ENCODE measurements at places on chromosomes 1 and 21.
A peak's percentile ranks its signal among the peaks of the same experiment; 100 is the strongest.

- no peak for DNase-seq
Measured at GRCh38 chr1:113881661-113882060, 5.7 kb downstream of the BCL2L15 start.

- no peak for DNase-seq
Measured at GRCh38 chr1:155134880-155135414, 705 bp upstream of the SLC50A1 start.

DNA sequence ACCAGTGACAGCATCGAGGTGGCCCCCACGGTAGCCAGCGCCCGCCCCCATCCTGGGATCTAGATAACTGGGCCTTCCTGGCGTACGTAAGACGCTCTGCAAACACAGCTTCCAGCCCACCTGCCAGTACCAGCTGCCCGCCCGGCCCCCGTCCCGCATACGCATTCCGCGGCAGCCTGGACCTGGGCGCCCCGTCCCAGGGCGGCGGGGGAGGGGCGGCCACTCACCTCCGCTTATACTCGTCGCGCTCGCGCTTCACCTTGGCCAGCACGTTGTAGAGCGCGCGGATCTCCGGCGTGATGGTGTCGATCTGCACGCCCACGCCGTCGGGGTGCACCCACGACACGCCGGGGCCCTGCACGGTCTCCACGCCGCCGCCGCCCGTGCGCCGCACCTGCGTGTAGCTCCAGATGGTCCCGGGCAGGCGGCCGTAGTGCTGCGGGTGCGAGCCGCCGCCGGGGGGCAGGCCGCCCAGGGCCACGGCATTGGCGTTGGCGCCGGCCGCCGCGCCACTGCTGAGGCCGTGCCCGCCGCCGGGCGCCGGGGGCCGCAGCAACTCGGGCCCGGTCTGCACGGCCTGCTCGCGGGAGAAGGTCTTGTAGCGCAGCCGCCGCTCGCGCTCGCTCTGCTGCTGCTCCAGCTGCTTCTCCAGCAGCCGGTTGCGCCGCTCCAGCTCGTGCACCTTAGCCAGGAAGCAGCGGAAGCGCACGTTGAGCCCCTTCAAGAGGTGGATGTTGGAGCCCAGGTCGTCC lies 859 bp downstream of the IFFO2 start:
- DNase-seq: peak; percentile 46

DNA sequence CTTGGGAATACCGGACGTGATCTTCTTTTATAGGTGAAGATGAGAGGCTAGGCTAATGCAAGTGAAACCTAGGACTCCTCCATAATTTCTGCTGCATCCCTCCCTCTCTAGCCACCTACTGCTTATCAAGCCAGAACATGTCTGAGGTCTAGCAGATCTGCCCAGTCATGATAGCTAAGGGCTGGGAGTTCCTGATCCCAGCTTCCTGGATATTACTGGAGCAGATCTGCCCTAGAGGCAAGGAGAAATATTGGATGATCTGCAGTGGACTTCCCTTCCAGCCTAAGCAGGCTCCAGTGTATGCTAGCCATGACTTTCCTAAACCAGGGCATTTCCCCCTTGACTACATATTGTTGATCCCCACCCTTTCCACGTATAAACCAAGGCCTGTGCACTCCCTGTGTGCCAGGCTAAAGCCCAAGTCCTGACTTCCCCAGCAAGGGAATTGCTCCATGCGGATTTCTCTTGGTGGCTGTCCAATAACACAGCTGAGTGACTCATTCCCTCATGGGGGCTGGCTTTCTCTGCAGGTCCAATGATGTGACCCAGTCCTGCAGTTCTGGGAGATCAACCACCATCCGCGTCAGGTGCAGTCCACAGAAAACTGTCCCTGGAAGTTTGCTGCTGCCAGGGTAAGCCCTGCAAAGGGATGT lies 15.5 kb upstream of the SARS1 start:
- DNase-seq: no peak

DNA sequence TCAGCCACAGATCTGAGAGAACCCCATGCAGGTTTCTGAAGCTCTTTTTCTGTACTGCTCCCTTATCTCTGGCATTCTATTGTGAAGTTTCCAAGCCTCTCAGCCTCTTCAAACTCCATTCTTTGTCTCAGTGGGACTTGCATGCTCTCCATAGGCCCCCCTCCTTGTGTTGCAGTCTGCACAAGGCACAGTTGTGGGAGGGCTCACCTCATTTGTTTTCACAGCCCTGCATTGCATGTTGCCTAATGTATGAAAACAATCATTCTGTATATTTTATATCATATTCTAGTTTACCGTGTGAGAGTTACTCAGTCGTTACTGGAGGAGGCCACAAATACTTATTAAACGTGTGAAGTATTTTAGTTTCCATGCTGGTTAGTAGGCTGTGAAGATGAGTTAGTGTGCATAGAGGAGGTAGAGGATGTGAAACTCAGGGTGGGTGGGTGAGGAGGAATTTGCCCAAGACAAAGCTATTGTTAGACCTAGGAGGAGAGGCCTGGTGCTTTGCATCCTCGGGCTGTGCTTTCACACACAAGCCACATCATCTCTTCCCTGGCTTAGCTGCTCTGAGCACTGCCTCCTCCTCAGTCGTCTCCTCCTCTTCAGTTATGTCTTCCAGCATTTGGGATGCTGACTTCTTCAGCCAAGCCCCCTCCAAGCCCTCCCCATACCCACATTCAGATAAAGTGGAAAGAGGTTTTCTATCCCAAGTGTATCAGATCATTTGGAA lies 7.8 kb upstream of the CHI3L2 start:
- DNase-seq: no peak

DNA sequence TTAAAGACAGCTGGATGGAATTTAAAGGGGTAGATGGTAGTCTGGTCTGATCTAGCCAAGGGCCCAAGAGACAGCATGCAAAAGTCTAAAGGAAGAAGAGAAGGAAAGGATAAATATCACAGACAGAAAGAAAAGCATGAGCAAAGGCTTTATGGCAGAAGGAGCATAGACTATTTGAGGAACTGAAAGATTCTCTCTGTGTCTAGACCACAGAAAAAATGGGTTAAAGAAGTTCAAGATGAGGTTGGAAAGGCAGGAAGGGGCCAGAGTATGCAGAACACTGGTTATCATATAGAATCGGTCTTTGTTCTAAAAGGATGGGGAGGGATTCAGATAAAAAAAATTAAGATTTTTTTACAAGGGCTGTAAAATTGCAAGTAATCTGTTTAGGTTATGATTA lies 136.8 kb upstream of the SGIP1 start:
- no peak for DNase-seq

- no peak for DNase-seq
Measured at GRCh38 chr1:197277166-197277565, 9.1 kb downstream of the CRB1 start.

- no peak for DNase-seq
Measured at GRCh38 chr1:198132060-198132781, 24.6 kb upstream of the NEK7 start.

DNA sequence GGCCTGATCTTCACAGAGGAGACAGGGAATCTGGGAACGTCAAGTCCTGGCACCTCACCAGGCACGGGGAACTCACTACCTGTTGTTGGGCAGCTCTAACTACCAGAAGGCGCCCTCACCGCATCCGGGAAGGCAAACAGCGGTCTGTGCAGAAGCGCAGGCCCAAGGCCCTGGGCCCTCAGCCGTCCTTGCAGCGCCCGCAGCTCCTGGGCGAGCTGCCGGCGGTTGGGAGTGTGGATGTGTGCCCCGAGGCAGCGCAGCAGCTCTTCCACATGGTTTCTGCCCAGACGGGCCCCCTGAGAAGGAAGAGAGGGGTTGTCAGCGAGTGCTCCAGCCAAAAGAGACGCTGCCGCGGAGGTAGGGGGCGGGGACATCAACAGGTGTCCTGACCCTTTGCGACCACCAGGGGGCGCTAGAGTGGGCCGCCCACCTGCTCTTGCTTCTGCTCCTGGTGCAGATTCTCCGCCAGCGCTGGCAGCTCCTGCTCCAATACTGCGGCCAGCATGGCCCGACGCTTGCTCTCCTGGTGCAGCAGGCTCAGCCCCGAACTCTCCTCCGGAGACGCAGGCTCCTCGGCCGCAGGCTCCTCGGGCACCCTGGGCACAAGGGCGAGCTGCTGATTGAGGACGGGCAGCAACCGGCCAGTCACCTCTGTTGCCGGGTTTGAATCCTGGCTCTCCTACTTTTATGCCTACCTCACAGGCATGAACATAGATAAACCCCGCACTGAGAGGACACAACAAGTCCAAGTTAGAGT lies 9.3 kb downstream of the MAP3K6 start:
- DNase-seq: peak; percentile 67

DNA sequence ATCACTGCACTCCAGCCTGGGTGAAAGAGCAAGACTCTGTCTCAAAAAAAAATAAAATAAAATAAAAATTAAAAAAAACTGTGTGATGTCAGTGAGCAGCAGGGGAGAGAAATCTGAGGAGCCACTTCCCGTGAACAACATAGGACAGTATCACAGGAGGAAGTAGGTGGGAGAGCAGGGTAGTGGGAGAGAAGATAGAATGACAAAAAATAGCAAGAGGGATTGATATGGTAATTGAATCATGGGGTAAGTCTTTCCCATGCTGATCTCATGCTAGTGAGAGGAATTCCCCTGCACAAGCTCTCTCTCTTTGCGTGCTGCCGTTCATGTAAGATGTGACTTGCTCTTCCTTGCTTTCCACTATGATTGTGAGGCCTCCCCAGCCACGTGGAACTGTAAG lies 81.6 kb upstream of the PBX1 start:
- DNase-seq: no peak

DNA sequence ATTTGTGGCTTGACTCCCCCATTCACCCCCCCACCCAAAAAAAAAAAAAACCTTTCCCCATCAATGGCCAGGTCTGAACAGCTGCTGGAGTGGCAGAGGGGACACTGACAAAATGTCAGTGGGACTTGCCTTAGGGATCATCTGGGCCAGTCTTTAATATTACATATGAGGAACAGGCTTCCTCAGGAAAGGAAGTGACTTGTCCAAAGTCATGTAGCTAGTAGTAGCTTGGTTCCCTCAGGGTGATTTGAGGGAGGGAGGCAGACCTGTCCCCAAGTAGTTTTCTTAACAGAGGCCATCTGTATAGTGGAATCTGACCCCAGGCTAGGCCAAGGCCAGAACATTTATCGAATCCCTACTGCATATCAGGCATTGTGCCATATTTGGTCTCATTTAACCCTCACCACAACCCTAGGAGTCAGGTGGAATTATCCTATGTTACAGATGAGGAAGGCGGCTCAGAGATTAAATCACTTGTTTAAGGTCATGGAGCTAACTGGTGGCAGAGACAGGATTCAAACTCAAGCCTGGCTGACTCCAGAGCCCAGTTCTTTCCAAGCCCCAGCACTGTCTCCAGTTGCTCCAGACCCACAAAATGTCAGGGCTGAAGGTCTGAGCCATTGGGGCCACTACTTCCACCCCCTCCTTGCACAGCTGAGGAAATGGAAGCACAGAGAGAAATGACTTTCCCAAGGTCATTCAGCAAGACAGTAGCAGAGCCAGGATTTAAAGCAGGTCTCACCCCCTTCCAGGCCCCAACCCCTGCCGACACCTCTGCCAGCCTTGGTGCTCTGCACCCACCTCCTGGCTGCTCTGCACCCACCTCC lies 10.4 kb downstream of the ZBTB7B start:
- DNase-seq: no peak

DNA sequence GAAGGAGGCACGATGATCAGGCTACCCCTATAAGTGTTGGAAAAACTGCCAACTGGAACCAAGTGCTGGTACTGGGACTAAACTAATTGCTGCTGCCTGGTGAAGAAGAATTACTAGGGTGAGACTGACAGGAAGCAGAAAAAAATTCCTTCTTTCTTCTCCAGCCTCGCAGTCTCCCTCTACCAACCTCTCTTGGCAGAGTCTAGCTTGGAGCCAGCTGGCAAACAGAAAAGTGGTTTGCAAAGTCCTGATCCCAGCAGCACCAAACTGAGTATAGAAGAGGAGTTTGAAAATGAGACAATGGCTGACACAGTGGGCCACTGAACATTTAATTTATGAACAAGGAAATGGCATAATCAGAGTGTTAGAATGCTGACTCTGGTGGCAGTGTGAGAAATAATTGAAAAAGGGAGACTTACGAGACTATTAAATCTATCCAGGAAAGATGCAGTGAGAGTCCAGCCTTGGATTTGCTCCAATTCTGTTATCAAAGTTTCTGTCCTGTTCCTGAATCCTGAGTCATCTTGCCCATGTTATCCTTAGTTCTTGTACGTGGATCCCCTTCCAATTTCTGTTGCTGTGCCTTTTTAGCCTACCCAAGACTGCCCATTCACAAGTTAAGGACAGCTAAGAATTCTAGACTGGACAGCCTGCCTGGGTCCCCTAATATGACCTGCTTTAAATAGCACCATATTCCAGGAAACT lies 23.7 kb upstream of the DISP1 start:
- DNase-seq: no peak

DNA sequence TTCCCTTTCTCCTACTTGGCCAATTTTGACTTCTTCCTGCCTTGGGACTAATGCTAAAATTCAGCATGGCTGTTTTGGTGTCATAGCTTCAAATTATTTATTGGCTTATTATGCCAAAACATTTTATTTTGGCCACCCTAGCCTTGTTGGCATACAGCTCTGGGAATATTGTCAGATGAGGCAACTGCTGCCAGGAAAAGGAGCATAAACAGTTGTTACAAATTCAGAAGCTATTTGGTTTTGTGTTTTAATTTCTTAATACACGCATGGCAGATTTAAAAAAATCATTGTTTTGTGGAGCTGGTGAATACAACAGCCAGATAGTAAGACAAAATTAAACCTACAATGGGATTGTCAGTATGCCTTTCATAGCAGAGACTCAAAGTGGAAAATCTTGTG lies 66.8 kb upstream of the BCL10 start:
- DNase-seq: no peak

- DNase-seq: no peak
Measured at GRCh38 chr1:99474350-99474893, 171.5 kb upstream of the PALMD start.

- no peak for DNase-seq
Measured at GRCh38 chr1:154863315-154864174, 6.5 kb downstream of the KCNN3 start.

- no peak for DNase-seq
Measured at GRCh38 chr1:32969566-32969965, 5.0 kb upstream of the RNF19B start.

- DNase-seq: no peak
Measured at GRCh38 chr1:231194843-231195516, 33.1 kb downstream of the TRIM67 start.

- no peak for DNase-seq
Measured at GRCh38 chr1:10528066-10529014, 53.6 kb downstream of the PEX14 start.

DNA sequence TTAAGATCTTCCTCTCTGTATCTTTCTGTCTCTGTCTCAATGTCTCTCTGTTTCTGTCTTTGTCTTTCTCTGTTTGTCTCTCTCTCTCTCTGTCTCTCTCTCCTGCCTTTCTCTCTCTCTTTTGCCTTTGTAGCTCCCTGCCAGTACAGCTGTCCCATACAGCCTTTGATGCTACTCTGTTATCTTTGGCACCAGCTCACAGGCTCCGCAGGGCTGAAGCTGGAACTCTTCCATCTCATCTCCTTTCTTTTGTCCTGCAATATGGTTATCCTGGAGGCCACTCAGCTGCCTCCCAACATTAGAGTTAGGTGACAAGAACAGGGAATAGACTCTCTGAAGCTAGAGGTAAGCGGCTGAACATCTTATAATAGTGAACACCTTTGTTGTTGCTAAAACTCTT lies 354.3 kb upstream of the NEGR1 start:
- DNase-seq: no peak

- no peak for DNase-seq
Measured at GRCh38 chr1:151514366-151514765, 3.2 kb downstream of the CGN start.

GRCh38 chr1:9320520-9321479 lies 28.1 kb downstream of the SPSB1 start:
- no peak for DNase-seq

Data from T follicular helper cell (primary cell).